ENCODE measurements at places on chromosomes 12 and 14.

GRCh38 chr14:68807987-68808386 is 15.1 kb upstream of the ZFP36L1 start:
- DNase-seq = no peak

GRCh38 chr14:102523569-102524450 is 14.2 kb upstream of the ANKRD9 start:
- DNase-seq = no peak

DNA sequence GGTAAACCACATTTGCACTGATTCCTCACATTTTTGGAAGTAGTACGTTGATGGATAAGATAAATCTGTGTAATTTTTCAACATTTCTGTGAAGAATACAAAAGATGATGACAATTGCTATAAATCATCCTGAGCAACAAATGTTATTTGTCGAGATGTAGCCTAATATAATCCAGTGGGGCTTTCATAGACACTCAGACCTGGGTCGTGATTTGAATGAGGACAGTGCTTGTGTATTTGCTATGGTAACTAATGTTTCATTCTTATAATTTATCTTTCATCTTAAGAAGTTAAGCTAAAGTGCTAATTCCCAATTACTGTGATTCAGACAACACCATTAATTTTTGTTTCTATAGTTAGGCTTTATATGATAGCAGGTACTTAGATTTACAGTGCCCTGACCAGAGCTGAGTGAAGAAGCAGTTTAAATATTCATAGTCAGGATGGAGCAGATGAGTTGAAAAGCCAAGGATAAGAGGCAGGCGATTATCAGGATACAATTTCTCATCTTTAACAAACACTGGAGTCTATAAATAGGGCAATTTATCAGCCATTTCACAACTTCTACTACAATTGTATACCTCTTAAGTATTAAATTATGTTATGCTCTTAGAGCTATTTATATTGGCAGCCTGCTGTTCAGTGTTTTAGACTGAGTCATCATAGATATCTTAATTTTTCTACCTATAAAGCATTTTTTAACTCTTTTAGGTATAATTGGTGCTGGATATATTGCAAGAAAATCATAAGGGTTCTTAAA is 359.9 kb downstream of the TRHDE start:
- no peak for DNase-seq

- no peak for DNase-seq
Measured at GRCh38 chr12:106585105-106585520, 2.3 kb downstream of the RFX4 start.

- DNase-seq = no peak
Measured at GRCh38 chr12:99154216-99154982, 493.2 kb upstream of the GARIN6 start.

Measured in NCI-H1436 treated with DMSO at 0.1 percent for 48 hours (cell line).